Esophagus squamous epithelium (tissue), 5 donors: ENCODE measurements at places on chromosomes 2 and 18.

DNA sequence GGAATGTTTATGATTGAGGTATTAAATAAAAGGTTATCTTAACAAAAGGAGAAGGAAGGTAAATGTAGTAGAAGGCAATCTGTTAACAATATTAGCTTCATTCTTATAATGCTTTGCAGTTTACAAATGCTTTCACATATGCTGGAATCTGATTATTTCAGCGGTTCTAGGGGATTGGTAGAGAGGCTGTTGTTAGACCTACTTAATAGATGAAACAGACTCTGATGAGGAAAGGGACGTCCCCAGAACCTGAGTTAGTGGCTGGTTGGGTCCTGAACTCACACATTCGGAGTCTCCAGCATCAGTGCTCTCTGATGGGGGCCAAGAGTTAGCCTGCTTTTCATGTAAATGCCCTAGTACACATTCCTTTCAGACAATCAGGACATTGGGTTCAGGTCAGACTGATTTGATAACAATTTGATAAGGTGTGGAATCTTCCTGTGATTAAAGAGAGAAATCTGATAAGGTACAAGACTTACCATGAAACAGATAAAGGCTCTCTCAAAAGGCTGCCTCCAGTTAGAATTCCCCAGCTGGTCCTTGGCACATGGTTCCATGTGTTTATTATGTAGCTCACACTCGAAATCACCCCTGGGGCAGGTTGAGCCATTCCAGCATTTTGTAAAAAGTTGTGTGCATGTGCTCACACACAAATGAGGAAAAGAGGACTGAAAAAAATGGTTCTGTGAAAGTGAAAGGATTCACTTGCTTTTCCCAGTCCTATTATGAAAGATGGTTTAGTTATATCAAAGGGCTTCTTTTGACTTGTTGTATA is 103.1 kb downstream of the GPD2 start:
- DNase-seq: no peak

GRCh38 chr2:240933966-240934700 is 28.0 kb downstream of the CROCC2 start:
- no peak for DNase-seq

DNA sequence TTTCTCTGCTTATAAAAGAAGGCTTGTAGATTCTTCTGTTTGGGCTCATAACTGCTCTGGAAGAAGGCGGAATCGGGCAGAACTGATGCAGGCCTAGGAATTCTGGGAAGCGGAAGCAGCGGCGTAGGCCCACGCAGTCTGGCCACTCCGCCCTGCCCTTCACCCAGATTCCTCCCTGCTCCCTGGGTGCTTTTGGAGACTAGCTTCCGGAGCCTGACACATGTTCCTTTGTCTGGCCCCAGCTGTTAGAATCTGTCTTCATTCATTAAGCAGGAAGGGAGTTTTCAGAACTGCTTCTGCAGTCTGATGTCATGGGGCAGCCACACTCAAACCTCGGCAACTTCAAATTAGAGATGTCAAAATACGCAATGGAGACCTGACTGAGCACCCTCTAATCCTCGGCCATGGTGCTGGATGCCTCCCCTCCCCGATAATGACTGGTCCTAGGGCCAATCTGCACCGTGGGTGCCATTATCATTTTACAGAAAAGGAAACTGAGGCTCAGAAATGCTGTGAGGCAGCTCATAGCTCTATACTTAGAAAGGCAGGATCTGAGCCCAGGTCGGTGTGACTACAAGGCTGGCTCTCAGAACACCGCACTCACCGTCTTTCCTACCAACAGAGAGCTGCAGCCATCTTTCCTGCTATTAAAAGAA is 275.7 kb downstream of the MYCN start:
- no peak for DNase-seq

GRCh38 chr2:232239951-232240681 is 138.4 kb upstream of the ALPP start:
- no peak for DNase-seq

GRCh38 chr18:48340560-48340959 is 68.6 kb downstream of the ZBTB7C start:
- DNase-seq: no peak

DNA sequence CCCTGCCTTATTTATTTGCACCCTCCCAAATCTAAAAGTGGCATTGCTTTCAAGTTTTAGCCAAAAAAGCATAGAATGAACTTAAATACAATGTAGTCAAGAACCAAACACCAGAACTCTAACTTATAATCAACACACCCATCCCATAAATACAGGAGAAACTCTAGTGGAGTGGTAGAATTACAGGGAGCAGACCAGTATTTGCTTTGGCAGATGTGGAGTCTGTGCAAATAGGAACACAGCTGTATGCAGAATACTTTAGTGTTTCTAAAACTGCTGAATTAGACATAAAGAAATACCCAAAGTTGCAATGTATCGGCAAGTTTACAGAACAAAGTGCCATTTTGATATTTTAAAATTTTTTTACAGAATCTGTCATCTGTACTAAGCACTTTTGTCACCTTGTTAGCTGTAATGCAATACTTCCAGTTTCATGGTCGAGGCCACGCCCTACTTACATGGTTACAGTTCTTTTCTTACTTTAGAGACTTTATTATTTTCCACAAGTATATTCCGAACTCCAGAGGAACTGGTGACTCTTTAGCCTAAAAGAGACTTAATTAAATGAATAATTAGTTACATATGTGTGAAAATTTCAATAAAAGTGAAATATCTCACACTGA is 23.7 kb upstream of the COL5A2 start:
- DNase-seq: no peak

DNA sequence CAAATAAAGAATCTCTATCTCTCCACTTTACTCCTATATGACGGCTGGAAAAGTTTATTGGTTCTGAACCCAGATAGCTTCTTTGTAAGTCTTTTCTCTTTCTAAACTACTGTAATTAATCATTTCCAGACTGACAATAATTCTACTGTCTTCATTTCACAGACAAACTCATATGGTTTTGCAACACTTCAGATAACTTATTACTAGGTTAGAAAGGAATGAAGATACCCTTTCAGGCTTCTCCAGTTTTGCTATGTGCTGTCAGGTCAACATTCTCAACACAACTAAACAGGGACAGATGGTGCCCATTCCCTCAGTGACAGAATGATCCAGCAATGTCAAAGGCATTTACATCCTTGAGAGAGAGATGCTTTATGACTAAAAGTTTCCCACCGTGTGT is 198.5 kb upstream of the ITGA4 start:
- no peak for DNase-seq

GRCh38 chr18:3793545-3793944 is 343.6 kb downstream of the TGIF1 start:
- DNase-seq: no peak

GRCh38 chr18:24362757-24363156 is 34.9 kb downstream of the OSBPL1A start:
- DNase-seq: no peak

DNA sequence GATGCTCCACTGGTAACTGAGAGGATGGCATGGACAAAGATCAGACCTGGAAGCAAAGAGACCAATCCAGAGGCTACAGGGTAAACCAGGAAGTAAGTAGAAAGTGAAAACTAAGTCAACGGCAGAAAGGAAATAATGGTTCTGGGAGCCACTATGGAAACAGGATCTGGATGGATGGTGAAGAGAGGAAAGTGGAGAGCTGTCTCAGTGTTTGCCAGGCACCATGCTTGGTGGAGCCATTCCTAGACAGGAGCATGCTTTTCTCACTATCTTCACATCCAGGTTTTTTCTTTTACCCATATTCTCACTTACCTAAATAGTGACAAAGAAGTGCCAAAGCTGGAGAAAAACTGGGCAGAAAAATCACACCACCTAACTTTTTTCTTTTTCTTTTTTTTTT is 22.2 kb downstream of the ZNF521 start:
- DNase-seq: no peak

DNA sequence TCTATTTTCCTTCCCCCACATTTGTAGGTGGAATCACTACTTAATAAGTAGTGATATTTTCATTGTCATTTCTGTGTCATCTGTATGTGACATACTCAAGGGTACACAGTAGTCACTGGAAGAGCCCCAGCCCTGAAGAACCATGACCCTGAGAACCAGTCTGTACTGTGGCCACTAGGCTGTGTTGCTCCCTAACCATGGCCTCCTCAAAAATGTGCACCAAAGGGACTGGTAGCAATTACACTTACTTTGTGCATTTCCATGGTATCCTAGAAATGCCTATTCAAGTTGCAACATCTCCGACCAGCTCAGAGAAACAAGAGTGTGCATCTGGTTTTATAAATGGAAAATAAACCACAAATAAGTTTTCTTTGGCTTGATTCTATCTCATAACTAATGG is 155.1 kb downstream of the DOCK10 start:
- no peak for DNase-seq

GRCh38 chr2:203492965-203493364 is 42.1 kb downstream of the RAPH1 start:
- no peak for DNase-seq
